ENCODE measurements at places on chromosomes 7 and 10. TPM values are rescaled to one million over a fixed set of nuclear protein-coding genes. Genes with fewer than 3 reads are reported as not detected.

MYOZ1 gene
- total RNA-seq, result not detected

C10orf143 gene
- total RNA-seq, result 0.77 TPM

DDX21 gene
- 39.3 TPM for total RNA-seq

GIMAP8 gene
- total RNA-seq, result not detected

IGF2BP3 gene
- total RNA-seq, result 34.3 TPM

GIMAP6 gene
- not detected for total RNA-seq

CDK6 gene
- total RNA-seq, result 33.2 TPM

SEC23IP gene
- total RNA-seq, result 14.8 TPM

BAG3 gene
- total RNA-seq, result 44.4 TPM

RPEL1 gene
- 0.12 TPM for total RNA-seq

CTBP2 gene
- 36.8 TPM for total RNA-seq

PRPS1L1 gene
- total RNA-seq, result not detected

OR2A5 gene
- total RNA-seq, result not detected

LIPM gene
- total RNA-seq, result not detected

MKLN1 gene
- total RNA-seq, result 22.4 TPM

PAPSS2 gene
- total RNA-seq, result 124 TPM

ETV1 gene
- 1.5 TPM for total RNA-seq

NPY4R gene
- total RNA-seq, result 0.82 TPM

PDLIM1 gene
- total RNA-seq, result 41.1 TPM

SAP25 gene
- 2.4 TPM for total RNA-seq

HMX3 gene
- not detected for total RNA-seq

DBF4 gene
- 2.5 TPM for total RNA-seq

CYP3A4 gene
- not detected for total RNA-seq

ERVW-1 gene
- not detected for total RNA-seq

SMKR1 gene
- total RNA-seq, result not detected

All from pericardium fibroblast (primary cell).